ENCODE measurements at places on chromosomes 6 and 20.

DNA sequence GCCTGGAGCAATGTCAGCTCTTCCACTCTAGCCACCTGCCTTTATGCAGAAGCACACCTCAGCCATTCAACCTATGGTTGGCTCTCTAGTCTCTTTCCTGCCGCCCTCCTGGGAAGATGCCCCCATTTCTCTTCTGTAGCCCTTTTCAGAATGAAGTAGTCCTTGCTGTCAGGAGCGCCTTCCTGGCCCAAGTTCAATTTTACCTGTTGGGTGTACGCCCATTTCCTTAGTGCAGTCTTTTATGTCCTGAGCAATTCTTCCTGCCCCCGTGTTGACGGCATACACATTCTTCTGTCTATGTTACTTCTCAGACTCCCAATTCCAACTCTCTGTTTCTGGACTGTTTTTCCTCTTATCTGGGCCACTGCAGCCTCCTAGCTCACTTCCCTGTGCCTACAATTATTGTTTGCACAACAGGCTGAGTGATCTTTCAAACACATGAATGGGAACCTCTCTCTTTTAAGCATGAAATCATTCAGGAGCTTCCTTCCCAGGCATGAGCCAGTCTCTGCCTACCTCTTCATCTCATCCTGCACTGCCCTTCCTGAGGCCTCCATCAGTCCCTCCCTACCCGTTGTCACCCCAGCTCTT lies 389.2 kb downstream of the CD83 start:
- DNase-seq = no peak

DNA sequence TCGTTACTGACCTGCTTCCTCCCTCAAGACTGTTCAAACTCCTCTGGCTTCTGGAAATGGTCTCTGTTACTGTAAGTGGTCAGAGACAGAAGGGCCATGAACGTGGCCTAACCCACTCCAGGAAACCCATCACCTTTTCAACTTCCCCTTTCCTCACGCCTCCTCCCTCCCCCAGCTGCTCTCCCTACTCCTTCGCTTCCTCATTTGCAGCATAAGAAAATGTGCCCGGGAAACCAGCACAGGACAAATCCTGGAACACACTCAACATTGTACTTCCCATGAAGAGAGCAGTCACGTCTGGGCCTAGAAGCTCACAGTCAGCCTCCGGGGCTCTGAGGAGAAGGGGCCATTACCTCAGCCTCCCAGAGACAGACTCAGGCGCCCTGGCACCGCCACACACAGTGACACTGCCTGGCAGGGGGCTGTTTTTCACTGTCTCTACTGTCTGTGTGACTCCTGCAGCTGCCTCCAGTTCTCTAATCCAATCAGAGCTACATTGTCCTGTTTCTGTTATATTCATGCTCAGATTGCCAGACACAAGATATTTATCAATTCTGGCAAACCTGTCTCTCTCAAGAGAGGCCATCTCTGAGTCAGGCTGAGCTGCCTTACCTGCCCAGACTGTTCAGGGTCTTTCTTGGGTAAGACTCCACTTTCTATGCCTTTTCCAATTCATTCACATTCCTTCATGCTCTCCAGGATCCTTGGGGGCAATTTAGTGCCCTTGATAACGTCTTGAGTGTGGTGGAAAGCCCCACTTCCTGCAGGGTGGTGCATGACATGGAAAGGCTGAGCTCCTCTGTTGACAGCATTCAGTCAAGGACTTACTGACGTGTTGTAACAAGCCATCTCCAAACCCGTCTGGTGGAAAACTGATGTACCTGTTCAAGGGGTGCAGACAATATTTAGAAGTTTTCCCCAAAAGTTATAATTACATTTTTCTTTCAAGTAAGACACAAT lies 242.2 kb downstream of the HIVEP2 start:
- DNase-seq = no peak

DNA sequence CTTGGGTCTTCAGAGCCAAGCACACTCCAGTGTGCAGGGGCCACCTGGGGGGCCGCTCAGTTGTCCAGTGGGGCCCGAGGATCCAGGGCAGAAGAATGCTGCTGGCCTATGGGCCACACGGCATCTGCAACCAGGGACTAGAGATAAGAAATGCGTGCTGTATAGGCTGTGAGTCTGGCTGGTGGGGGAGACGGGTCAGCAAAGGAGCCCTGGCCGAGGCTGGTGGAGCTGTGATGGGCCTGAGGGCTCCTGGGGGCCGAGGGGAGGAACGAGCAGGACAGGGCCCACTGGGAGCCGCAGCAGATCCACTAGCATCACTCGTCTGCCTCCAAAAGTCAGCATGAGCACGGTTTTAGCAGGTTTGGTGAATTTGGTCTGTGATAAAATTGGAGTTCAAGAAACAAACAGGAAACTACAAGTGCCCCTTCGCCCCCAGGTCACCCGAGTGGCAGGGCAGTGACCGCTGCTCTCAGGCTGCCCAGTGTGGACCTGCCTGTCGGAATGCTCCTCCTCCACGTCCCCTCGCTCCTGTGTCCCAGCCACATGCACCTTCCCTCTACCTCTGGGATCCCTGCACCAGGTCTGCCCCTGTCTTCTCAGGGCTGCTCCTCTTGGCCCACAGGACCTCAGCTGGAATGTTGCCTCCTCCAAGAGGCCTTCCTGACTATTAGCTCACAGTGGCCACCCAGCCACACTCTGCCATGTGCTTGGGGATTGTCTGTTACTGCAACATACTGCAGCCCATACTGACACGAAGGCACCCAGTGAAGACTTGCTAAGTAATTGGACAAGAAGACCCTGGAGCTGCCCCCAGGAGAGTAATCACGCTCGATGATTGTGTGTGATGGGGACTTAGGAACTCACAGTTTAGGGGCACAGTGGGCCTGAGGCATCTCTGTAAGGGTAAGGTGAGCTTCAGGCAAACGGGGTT lies 10.9 kb downstream of the ACSS1 start:
- no peak for DNase-seq

GRCh38 chr20:8260837-8261251 lies 128.8 kb downstream of the PLCB1 start:
- no peak for DNase-seq

- DNase-seq = peak; percentile 53
Observed at GRCh38 chr6:147868427-147869190, 360.1 kb downstream of the SAMD5 start.

DNA sequence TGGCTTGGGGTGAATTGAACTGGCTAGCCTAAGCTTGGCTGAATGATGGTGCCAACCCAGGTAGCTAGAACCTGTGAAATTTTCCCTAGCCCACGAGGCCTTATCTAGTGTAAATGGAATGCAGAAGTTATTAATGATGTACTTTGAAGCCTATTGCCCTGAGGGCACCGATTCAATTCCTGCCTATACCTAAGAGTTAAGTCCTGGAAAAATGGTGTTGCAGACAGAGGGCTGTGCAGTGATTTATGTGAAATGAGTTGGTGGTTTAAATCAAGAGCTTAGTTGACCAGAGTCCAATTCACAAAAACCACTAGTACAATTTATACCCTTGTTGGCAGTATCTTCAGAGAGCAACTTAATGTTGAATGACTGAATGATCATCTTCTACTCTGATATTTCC lies 373.8 kb upstream of the JAG1 start:
- peak; percentile 16 for DNase-seq

GRCh38 chr6:136210398-136211165 lies 39.5 kb downstream of the MTFR2 start:
- DNase-seq = no peak

DNA sequence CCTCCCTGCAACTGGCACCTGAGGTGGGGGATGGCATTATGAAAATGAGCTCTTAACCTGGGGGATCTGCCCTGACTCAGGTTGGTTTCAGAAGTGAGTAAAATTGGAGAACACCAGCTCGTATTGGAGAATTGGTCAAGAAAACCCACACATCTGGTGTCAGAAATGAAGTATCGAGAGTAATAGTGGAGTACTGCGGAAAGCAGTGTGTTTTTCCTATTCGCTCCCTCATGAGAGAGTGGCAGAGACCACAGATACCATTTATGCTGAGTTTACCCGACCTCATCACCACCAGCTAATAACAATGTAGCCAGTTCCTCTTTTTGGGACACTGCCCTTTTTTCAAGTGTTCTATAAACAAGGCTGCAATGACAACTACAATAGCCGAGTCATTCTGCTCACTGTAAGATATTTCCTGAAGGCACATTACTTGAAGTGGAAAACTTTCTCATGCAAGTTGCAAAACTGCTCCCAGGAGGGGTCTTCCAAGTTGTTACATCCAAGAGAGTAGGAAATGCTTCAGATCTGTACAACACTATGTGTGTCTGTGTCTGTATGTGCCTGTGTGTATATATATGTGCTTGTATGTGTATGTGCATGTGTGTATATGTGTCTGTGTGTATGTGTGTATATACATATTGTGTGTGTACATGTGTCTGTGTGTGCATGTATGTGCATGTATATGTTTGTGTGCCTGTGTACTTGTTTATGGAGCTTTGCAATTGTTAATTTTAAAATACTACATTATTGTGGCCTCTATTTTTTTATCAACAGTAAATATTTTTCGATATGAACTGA lies 106.0 kb upstream of the CST7 start:
- peak; percentile 5 for DNase-seq

DNA sequence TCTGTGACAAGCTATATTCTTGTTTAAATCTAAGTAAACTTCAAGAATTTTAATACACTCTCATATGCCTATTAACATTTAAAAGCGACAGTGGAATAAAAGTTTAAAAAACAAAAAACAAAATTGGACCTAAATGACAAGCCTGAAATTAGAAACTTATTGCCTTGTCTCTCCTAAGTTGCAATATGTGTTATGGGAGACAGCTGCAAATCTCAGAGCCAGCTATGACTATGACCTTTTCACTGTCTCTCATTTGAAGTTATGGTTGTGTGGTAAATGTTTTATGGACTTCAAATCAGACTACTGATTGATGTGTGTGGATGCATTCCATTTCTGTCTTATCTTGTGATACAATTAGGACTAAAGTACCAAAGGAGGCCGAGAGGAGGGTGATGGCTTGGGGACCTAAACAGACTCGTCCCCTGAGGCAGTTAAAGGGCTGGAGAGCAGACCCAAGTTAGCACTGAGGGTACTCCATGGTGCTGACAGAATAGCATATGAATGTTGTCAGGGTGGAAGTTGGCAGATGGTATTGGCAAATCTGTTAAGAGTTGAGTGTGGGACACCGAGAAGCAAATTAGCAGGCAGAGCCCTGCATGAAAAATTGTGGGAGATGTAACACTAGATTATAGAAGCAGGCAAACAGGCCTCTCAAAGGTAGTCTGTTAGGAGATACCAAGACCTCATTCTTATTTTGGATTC lies 930.1 kb upstream of the MAN1A1 start:
- DNase-seq = no peak

DNA sequence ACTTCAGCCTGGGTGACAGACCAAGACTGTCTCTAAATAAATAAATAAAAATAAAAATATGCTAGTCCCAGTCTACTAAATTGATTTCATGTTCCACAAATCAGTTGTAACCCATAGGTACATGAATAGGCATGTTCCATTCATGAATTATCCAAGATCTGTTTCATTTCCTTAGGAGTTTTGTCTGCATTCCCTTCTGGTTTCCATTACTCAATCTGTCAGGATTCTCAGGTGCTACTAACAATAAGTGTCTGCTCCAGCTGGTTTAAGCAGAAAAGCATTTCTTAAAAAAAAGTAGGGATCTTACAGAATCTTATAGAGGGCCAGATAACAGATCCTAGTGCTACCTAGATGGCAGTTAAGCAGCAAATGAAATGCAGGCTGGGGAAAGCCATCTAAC lies 15.6 kb upstream of the PKIG start:
- no peak for DNase-seq

- peak; percentile 48 for DNase-seq
Observed at GRCh38 chr6:90216072-90216977, 80.3 kb downstream of the BACH2 start.

GRCh38 chr20:6104493-6105188 lies 18.2 kb downstream of the FERMT1 start:
- no peak for DNase-seq

DNA sequence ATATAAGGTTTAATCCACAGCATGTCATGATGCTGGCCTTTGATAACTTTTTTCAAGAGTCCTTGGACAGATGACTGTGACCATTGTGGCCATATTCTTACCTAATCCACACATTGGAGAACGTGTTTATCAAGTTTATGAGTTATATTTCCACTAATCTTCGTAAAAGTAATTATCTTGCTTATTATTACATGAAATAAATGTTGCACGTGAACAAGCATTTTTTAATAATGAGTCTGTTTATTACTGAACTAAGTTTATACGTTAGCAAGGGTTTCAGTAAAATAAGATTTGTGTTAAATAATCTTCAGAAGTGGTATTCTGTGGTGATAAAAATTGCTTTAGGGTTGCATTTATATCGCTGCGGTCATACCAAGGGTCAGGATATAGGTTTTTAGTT lies 107.1 kb downstream of the SCAF8 start:
- no peak for DNase-seq

DNA sequence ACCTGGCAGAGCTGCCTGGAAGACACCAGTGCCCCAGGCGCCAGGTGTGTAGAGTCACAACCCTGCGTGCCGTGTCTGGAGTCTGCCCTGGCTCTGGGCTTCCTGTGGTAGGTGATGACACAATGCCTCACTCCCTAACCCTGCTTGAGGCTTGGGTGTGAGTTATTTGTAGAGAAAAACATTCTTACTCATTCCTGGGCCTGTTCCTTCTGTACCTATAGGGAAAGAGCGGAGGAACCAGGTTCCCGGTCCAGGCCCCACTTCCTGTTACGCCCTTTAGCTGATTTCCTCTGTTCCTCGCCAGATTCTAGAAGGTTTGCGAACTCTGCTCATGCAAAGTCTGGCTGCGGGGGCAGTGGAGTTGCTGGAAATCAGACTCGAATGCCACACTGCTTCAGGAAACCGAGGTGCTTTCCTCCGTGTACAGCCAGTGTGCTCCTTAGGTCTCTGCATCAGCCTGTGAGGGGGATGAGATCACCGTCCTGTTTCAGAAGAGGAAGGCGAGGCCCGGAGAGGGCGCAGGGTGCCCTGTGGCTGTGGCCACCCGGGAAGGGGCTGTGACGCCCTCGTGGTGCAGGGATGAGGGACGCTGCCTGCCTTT lies 67.1 kb upstream of the DUSP22 start:
- DNase-seq = no peak

- no peak for DNase-seq
Observed at GRCh38 chr20:58577139-58577806, 62.1 kb upstream of the APCDD1L start.

DNA sequence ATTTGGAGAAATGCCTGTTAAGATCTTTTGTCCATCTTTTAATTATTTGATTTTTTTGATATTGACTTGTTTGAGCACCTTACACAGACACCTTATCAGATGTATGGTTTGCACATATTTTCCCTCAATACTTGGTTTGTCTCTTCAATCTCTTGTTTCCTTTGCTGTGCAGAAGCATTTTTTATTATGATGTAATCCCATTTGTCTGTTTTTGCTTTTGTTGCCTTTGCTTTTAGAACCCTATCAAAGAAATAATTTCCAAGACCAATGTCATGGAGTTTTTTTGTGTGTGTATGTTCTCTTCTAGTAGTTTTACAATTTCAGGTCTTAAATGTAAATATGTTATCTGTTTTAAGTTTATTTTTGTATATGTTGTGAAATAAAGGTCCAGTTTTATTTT lies 73.9 kb downstream of the HTR1B start:
- DNase-seq = no peak

- peak; percentile 81 for DNase-seq
Observed at GRCh38 chr20:59047938-59048680, 5.5 kb upstream of the PRELID3B start.
